ENCODE measurements at places on chromosomes 1 and 21.

- DNase-seq = no peak
Observed at GRCh38 chr1:112923959-112924349, 32.0 kb downstream of the SLC16A1 start.

- DNase-seq = no peak
Observed at GRCh38 chr1:45518910-45519309, 2.8 kb downstream of the PRDX1 start.

DNA sequence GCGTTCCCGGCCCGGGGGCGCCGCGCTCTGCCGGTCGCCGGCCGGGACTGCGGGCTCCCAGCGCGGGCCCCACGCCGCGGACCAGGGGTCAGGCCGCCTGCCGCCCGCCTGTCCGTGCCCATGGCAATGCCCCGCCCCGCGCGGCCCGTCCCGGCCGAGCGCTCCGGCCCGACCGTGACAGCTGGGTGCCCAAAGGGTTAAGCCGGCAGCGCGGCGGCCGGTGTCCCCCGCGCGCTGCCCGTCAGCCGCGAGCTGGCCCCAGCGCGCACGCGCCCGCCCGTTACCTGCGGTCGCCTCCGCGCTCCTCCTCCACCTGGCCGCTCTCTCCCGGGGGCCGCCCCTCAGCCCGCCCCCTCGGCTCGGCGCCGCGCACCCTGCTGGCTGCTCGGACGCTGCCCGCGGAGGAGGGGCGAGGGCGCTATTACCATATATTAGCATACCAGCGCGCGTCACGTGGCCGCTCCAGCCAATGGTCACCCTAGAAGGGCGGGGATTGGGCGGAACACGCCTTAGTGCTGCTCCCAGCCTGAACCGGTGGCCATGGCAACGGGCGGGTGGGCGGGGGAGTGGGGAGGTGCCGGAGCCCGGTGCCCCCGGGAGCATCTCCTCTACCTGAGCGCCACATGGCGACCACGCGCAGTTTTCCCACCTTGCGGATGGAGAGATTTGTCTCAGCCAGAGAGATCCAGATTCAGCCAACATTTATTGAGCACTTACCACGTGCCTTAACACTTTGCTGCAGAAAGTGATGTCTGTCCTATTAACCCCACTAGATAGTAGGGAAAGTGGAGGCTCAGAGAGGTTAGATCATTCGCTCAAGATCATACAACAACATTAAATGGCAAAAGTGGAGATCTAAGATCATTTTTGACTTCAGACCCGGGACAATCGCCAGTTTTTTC, at the start of gene PHC2:
Gene PHC2, minus strand, starts transcription at position 404 of the 902 bp plus-strand sequence. CDS start 55,556 bp downstream, outside the sequence.
- DNase-seq = peak; percentile 88

- no peak for DNase-seq
Observed at GRCh38 chr1:43786960-43787359, 79.6 kb downstream of the ST3GAL3 start.

DNA sequence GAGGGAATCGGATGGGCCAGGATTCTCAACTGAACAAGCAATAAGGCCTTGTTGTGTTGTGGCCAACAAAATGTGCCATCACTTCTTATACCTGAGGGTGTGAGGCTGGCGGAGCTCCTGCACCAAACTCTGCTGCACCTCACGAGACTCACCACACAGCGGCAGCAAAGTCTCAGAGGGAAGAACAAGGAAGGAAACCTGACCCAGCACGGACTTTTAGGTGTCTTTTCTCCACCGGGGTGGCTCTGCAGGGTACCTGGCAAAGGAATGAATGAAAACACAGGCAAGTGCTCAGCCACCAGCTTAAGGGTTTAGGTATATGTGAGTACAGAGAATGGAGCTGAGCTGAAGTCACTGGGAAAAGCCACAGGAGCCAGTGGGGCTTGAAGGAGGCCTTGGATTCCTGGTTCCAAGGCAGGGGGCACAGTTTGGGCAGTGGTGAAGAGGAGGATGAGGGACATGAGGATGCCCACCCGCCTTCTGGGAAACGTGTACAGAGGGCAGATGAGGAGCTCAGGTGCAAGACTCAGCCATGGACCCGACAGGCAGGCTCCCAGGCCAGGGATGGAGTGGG, 31.1 kb upstream of the HSD3B1 start:
- DNase-seq = peak; percentile 40

DNA sequence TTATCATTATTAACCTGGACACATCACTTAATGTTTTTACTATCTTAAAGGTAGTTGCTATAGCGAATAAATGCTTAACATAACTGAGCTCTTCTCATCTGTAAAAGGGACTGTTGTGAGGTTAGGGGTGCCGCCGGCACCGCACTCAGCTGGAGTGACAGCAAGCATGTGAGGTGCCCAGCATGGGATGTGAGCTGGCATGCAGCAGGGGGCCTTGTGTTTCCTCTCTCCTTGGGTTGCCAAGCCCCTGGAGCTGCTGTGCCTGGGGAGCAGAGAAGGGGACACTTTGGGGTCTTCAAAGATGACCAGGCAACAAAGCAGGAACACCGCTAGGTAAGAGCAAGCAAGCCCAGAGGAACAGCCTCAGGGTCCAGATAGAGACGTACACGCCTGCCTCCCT, 2.1 kb upstream of the ZC3H12A start:
- no peak for DNase-seq

DNA sequence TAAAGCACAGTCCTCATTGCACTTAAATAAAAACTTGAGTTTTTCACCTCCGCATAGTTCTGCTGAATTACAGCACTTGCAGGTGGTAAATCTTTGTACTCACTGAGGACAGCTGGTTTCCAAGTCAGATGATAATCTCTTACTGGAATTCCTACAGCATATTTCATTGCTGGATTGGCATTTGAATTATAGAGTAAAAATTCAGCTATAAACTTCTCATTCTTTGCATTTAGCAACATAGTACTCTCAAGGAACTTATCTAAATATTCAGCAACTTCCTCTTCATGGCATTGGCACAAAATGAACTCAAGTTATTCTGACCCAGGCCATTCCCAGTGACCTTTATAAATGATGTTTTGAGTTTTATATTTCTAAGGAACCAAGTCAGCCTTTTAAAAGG, 23.4 kb downstream of the GORAB start:
- no peak for DNase-seq

- DNase-seq = no peak
Observed at GRCh38 chr1:198449727-198450433, 90.6 kb downstream of the ATP6V1G3 start.

- no peak for DNase-seq
Observed at GRCh38 chr1:198934426-198934825, 295.6 kb downstream of the PTPRC start.

DNA sequence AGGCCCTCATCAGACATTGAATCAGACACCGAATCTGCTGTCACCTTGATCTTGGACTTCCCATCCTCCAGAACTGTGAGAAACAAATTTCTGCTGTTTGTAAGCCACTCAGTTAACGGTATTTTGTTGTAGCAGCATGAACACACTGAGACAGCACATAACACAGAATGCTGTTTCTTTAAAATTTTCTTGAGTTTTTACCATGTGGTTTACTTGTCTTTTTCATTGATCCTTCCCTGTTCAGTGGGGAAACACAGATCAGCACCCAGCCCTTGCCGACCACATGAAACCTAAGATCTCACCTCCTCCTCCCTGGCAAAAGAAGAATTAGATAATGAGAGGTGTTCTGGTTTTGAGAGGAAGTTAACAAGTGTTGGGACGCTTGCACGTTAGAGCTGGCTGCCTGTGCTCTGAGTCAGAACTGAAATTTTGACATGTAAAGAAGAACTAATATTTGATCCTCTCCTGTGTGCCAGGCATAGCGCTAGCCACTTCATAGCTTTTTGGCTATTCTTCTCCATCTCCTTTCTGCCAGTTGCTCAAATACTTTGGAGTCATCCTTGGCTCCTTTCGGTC, 179.6 kb downstream of the DHRS3 start:
- DNase-seq = peak; percentile 15
